ENCODE measurements at places on chromosomes 6 and 20. TPM values are rescaled to one million over a fixed set of nuclear protein-coding genes. Genes with fewer than 3 reads are reported as not detected.

- H3K27me3 ChIP-seq: no peaks in the 10 kb centered on the region
- no peak overlapping the region for H3K4me3 ChIP-seq
- H3K36me3 ChIP-seq: no peaks in the 10 kb centered on the region
- no peaks in the 10 kb centered on the region for H3K4me1 ChIP-seq
- no peak for DNase-seq
Measured at GRCh38 chr6:75445738-75446137, 47.9 kb downstream of the FILIP1 start.

DNA sequence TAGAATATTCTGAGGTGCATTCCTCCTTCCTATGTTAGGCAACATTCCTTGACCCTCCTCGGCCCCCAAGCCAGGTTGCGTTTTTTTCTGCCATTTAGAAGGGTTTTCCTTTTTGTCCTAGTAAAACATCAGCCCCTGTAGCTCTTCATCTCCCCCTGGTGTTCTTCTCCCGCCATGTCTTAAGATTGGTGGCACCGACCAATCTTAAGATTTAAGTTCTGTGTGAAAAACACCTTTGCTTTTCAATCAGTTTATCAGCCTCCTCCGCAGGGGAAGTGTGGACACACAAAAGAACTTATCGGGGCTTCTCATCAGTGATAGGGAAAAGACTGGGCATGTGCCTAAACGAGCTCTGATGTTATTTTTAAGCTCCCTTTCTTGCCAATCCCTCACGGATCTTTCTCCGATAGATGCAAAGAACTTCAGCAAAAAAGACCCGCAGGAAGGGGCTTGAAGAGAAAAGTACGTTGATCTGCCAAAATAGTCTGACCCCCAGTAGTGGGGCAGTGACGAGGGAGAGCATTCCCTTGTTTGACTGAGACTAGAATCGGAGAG is 719 bp upstream of the EDN1 start:
- H3K27me3 ChIP-seq: no peaks in the 10 kb centered on the region
- no peak overlapping the region for H3K27ac ChIP-seq
- no peaks in the 10 kb centered on the region for H3K36me3 ChIP-seq
- peak; percentile 70 for DNase-seq
- no peaks in the 10 kb centered on the region for H3K4me1 ChIP-seq

- DNase-seq: peak; percentile 30
- no peak overlapping the region for H3K4me3 ChIP-seq
- H3K36me3 ChIP-seq: no peaks in the 10 kb centered on the region
- H3K4me1 ChIP-seq: no peaks in the 10 kb centered on the region
- no peak overlapping the region for H3K27ac ChIP-seq
Measured at GRCh38 chr6:170087941-170088581, 202.8 kb downstream of the DLL1 start.

- H3K4me3 ChIP-seq: no peak overlapping the region
- no peak overlapping the region for H3K27ac ChIP-seq
- no peak for DNase-seq
- H3K27me3 ChIP-seq: no peaks in the 10 kb centered on the region
- no peaks in the 10 kb centered on the region for H3K4me1 ChIP-seq
Measured at GRCh38 chr6:106537662-106538061, 91.6 kb downstream of the RTN4IP1 start.

DNA sequence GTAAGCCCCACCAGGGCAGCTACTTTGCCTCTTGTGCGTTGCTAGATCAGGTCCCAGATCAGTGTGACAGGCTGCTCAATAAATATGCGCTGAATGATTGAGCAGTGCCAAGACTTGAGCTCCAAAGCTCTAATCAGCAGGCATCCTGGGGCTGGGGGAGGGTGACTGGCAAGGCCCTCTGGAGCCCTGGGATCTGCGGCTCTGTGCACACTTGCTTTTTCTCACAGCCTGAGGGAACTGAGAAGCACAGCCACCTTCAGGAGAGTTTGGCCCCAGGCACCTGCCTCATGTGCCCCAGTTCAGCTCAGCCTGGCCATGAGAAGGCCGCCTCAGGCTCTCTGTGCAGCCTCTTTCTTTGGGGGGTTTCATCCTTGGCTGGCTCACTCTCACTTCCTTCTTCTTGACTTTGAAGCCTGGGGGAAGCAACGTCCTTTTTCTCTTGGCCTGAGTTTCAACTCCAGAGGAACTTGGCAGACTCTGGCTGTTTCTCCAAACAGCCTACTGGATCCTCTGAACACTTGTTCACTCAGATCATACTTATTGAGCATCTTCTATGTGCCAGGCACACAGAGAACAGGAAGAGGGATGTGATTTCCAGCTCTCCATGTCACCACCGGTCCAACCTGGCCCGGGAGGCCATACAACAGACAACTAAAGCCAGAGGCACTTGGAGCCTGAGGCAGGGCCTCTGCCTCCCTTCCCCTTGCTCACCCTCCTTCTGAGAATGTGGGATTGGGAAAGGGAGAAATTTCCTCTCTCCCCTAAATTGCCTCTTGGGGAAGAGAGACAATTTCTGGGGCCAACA is 114.0 kb downstream of the VEGFA start:
- H3K36me3 ChIP-seq: no peaks in the 10 kb centered on the region
- DNase-seq: no peak
- no peaks in the 10 kb centered on the region for H3K27me3 ChIP-seq
- H3K4me1 ChIP-seq: no peaks in the 10 kb centered on the region
- no peak overlapping the region for H3K4me3 ChIP-seq

DNA sequence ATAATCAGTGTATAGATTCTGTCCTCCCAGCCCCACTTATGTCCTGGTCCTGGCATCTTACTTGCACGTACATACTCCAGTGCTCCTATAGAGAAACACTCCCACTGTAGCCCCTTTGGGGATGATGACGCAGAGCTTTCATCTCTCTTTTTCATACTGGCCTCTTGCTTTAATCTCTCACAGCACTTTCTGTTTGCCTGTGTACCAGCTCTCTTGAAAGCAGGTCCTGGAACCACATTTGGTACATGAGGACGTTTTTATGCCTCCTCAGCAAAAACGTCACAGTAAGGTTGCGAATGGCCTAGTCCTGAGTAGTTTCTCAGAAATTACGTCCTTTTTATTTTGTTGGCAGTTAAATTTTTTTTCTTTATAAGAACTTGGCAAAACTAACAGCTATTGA is 10.8 kb downstream of the L3MBTL3 start:
- no peak overlapping the region for H3K4me3 ChIP-seq
- peaks cover 2% of the 10 kb centered on the region for H3K36me3 ChIP-seq
- H3K4me1 ChIP-seq: no peaks in the 10 kb centered on the region
- DNase-seq: no peak

The SRXN1 gene
- total RNA-seq: 26.2 TPM

DNA sequence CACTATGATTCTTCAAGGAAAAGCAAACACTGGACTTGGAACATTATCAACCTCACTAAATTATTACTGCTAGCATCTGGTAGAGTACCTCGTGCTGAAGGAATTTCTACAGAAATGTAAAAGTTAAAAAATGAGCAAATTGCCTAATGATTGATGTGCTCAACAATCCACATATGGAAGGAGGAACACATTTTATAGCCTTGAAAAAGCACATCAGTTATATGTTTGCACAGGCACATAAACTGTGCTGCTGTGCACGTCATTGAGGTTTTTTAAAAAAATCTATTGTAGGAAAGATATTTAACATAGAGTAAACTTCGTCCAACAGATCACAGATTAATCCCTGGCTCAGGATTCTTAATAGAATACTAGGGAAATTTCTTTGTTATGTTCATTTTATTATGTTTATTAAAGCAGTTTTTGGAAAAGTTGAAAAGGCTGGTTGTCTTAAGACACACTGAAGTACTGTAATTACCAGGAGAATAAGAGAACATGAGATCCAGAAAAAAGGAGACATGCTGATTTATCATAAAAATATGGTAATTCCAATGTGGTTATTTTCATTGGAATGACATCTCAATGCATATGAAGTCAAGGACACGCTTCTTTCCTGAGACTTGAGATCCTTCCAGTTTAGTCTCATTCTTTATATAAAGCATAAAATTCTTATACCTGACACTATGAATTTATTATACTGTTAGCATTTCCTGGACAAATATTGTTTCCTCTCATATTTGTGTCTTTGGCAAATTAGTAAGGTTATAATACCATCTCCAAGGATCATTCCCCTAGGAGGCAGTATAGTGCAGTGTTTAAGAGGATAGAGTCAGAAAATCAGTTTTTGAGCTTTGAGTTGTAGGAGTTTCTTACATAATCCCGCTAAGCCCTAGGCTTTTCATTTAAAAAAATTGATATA is 511.1 kb downstream of the TENT5A start:
- no peaks in the 10 kb centered on the region for H3K4me1 ChIP-seq
- H3K27me3 ChIP-seq: no peaks in the 10 kb centered on the region
- DNase-seq: no peak
- H3K4me3 ChIP-seq: no peak overlapping the region
- H3K36me3 ChIP-seq: no peaks in the 10 kb centered on the region
- H3K27ac ChIP-seq: no peak overlapping the region

- no peak overlapping the region for H3K4me3 ChIP-seq
- H3K4me1 ChIP-seq: no peaks in the 10 kb centered on the region
- H3K27ac ChIP-seq: no peak overlapping the region
- no peaks in the 10 kb centered on the region for H3K36me3 ChIP-seq
- no peaks in the 10 kb centered on the region for H3K27me3 ChIP-seq
- no peak for DNase-seq
Measured at GRCh38 chr20:59016795-59017492, 2.3 kb upstream of the TUBB1 start.

The SLC22A7 gene
- total RNA-seq: not detected

The SLC26A8 gene
- total RNA-seq: 0.09 TPM

DNA sequence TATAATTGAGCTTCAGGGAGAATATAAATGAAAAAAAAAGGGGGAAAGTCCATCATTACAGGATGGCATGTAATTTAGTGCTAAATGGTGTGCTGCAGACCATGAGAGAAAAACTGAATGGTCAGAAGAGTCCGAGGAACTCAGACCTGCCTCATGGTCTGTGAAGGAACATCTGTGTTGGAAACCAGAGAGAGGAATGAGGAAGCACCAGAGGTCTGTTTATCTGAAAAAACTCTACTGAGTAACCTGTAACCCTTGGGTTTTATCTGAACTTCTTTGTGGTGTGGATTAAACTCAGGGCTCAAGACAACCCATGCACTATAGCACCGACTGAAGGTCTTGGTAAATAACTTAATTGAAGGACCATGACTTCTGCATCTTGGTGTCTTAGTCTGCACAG is 108.1 kb downstream of the RNF144B start:
- no peak overlapping the region for H3K27ac ChIP-seq
- no peaks in the 10 kb centered on the region for H3K27me3 ChIP-seq
- H3K36me3 ChIP-seq: no peaks in the 10 kb centered on the region
- no peak overlapping the region for H3K4me3 ChIP-seq
- no peak for DNase-seq

- peaks cover 10% of the 10 kb centered on the region for H3K36me3 ChIP-seq
- H3K4me1 ChIP-seq: no peaks in the 10 kb centered on the region
- no peaks in the 10 kb centered on the region for H3K27me3 ChIP-seq
- H3K4me3 ChIP-seq: no peak overlapping the region
Measured at GRCh38 chr6:144909753-144910285, 624.7 kb downstream of the UTRN start.

The MOG gene
- 0.55 TPM for total RNA-seq

DNA sequence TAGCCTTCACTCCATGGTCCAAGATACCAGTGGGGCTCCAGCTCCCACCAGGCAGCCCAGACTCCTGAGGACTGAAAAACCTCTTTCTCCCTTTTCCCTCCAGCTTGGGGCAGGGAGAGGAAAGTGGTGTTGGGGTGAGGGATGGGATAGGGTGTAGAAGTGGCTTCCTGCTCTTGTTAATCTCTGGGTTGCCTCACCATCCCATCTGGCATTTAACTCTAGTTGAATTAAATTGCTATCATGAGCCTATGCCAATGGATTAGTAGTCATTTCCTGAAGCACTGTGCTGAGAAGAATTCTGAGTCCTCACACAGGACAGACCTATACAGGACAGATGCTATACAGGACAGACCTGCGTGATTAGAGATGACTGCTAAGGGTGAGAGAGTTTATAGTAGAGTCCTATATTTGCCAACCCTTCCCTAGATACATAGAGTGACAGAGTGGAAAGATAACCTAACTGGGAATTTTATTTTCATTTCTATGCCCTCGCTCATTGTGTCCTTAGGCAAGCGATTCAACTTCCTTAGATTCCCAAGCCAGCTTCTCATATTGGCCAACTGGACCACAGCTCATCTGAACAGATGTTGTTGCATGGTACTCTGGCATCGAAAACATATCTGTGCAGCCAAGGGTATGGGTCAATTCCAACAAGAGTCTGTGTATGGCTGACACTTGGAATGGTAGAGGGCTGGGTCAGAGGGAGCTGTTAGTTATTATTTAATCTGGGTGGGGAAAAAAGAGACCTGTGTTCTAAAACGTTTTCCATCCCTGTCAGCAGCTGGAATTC is 42.8 kb downstream of the MCHR2 start:
- no peak overlapping the region for H3K4me3 ChIP-seq
- no peaks in the 10 kb centered on the region for H3K4me1 ChIP-seq
- H3K27ac ChIP-seq: no peak overlapping the region
- H3K27me3 ChIP-seq: no peaks in the 10 kb centered on the region
- no peaks in the 10 kb centered on the region for H3K36me3 ChIP-seq

DNA sequence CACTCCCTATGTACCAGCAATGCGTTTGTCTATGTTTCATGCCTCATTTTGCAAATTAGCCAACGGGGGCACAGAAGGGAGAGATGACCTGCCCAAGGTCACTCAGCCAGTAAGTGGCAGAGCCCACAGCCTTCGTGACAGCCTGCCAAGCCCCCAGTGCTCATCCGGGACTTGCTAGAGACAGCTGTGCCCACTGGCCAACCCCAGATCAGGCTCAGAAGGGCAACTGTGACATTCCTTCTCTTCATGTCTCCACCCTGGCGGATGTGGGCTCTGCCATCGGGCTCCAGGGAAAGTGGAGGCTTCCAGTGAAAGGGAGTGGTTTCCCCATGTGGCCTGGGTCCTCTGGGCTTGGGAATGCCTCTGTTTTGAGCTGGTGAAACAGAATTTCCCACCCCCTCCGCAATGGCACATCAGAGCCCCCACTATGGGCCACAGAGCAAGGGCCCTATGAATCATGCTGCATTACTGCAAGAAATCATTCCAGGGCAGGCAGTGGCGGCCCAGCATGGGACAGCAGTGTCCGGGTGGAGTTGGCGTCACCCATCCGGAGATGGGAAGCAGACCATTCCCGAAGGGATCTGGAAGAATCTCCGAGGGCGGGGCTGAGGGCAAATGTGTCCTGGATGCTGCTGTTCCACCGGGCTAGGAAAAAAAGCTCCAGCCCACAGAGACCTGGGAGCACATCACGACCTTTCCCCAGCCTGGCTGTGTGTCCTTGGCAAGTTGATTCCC is 9.1 kb downstream of the RSPO4 start:
- no peaks in the 10 kb centered on the region for H3K36me3 ChIP-seq
- H3K4me1 ChIP-seq: no peaks in the 10 kb centered on the region
- no peak overlapping the region for H3K4me3 ChIP-seq

The OR2H1 gene
- not detected for total RNA-seq

Measured in H9 (cell line).